ENCODE measurements at places on chromosomes 3 and 15.
A peak's percentile ranks its signal among the peaks of the same experiment; 100 is the strongest.

GRCh38 chr15:35722501-35722900 is 176.5 kb upstream of the DPH6 start:
- no peak for ATAC-seq

DNA sequence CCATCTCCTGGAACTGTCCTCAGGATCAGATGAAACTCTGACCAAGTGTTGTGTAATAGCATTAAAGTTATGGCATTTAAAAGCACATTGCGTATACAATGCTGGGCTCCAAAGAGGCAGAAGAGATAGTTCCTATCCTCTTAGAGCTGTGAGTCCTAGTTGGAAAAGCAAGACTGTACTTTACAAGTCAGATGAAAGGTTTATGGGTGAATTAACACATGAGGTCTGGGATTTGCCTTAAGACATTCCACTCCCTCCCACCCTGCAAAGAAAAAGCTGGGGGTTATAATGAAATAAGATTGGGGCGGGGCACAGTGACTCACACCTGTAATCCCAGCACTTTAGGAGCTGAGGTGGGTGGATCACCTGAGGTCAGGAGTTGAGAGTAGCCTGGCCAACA is 35.6 kb downstream of the SNAPC5 start:
- ATAC-seq: peak; percentile 48

- no peak for ATAC-seq
These were observed 562 bp downstream of the CGGBP1 start for GRCh38 chr3:88058306-88058580.

- ATAC-seq: peak; percentile 79
These were observed 4.1 kb downstream of the TF start for GRCh38 chr3:133750259-133750656.

DNA sequence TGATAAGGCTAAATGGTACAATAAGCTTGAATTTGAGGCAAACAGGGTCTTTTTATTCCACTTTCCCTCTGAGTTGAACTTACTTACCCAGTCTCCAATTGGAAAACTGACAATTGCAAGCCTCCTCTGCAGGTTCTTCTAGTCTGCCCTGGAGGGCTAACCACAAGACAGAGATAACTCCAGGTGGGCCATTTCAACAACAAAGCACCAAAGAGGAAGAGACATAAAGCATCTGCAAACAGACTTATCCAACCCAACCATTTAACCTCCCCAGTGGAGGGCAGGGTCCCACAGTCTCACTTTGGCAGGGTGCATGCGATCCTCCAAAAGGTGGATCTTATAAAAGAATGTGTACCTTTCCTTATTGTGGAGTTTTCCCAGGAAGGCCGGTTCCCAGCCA is 525.8 kb downstream of the DIPK2A start:
- ATAC-seq: no peak

DNA sequence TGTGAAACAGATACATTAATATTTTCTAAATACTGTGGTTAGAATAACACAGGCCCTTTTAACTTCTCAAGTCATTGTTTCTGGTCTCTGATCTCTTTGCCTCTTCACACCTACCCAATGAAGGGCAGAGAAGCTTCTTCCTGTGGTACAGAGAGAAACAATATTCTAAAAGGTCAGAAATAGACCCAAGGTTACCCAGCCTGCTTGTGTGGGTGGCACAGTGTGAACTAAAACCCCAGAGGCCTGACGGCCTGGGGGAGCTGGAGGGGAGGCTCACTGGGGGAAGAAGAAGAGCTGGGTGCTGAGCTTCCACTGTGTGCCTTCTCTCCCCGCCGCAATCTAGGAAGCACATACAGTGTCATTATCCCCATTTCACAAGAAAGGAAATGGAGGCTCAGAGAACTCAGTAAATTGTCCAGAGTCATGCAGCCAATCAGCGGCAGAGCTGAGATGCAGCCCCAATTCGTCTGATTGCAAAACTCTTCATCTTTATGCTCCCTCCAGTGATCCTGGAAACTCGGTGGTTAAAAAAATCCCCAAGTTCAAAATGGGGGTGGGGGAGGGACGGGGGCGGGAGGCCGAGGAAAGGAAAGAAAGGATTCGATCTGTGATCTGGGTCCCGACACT is 64.1 kb upstream of the HEG1 start:
- ATAC-seq: no peak

DNA sequence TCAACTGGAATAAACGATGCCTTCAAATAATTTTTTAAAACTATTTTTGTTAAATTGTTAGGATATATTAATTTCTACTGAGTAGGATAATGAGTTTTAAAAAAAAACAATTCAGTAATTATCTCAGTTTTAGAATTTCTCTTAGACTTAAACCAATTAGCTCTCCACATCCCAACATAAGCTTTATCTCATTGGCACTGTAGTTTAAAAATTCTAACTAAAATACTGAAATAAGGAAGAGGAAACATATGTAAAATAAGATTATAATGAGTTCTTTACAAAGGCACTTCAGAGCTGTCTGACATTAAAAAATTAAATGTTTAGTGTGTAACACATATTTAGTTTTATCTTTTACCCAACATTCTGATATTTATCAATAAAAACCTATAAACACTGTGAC is 558.3 kb downstream of the NAALADL2 start:
- ATAC-seq: no peak

- no peak for ATAC-seq
These were observed 194.3 kb upstream of the MDFIC2 start for GRCh38 chr3:70506775-70507174.

DNA sequence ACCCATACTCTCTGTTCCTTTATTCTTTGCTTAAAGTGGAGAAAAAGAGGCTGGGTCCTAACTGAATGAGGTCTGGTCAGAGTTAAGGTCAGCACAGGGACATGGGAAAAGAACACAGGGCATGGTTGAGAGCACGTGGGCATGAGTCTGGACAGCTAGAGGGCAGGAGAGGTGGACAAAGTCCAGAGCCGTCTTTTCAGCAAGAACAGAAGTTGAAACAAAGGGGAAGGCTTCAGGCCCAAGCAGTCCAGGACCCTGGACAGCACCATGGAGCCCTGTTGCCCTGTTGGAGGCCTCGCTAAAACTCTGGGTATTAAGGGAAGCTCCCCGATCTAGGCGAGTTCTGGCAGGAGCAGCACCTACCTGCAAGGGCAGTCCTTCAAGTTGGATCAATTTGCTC is 50.7 kb downstream of the XYLB start:
- ATAC-seq: no peak

DNA sequence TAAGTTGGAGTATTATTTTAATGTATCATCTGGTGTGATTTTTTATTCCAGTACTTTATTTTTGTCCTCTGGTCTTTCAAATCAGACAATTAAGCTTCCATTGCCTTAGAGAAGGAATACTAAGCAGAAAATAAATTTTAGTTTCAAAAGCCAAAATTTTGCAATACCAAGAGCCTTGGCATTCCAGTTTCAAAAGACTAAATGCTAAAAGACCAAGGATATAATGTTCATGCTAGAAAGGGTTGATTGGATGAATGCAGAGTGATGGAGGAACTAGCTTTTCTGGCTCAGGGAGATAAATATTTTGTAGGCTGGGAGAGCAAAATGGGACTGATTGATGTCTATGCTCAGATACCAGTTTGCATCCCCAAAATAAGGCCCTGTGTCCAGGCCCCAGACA is 6.2 kb downstream of the CD200 start:
- no peak for ATAC-seq

- ATAC-seq: no peak
These were observed 243.1 kb downstream of the ADAMTS17 start for GRCh38 chr15:100098705-100099104.

Data from motor neuron (in vitro differentiated cells).